ENCODE measurements at places on chromosomes 2 and 18.

DNA sequence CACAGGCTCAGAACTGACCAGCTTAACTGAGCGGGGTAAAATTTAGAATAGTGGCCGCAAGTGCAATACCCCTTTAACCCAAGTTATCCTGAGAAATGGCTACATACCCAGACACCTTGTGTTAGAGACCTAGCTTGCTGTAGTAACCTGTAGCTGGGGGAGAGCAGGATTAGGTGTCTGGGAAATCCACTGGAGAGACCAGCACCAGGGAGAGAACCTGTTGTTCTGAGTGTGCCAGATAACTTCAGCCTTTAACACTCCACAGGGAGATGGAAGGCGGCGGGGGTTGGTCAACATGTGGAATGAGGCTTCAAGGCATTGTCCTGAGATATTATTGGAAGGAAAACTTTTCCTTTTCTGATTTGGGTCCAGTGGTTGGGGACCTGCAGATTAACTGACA, 356.0 kb downstream of the PTPRM start:
- DNase-seq, result no peak

DNA sequence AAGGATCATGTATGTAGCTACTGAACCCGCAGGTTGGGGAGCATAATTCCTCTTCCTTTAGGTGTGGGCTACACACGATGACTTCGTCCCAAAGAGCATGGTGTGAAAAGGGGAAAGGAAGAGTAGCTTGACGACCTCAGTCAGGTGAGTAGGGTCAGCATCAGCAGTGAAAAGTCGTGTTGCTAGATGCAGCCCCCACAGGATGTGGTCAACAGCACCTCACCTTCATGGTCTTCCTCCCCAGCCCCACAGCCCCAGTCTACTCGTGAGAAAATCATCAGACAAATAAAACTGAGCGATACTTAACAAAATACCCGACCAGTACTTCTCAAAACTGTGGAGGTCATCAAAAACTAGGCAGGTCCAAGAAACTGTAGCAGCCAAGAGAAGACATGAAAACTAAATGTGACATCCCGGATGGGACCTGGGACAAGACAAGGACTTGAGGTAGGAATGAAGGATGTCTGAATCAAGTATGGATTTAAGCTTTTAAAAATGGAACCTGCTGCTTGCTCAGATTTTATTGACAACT, 77.5 kb upstream of the NFATC1 start:
- no peak for DNase-seq

- DNase-seq, result no peak
Observed at GRCh38 chr2:223185638-223186037, 133.6 kb downstream of the KCNE4 start.

DNA sequence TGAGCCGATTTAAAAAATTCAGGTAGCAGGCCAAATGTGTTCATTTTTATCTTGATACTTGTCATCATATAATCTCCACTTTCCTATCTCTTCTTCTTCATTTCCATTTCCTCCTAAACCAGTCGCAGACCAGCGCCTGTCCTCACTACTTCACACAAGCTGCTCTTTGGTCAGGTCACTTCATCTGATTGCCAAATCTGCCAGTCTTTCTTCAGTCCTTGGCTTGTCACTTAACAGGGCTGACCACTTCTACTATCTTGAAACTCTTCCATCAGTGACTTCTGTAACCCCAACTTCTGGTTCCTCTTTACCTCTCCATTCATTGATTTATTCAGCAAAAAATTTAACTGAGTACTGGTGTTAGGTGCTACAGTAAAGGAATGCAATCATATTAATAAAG, 18.0 kb upstream of the SPRED2 start:
- DNase-seq, result no peak

DNA sequence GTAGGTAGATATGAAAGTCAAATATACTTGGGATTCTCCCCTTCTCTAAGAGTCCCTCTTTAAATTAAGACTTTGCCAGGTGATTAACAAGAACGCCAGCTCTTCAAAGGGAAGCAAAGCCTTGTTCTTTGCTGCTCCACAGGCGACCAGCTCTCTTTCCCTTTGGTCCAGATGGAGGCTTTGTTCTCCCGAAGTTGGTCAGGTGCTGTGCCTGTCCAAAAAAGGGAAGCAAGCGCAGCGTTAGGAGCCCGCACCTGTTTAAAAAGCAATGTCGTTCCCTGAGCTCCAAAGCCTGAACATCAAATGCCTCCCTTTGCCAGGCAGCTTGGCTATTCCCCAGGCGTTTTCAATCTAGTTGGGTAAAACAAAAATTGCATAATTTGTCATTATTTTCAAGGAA, 1913.1 kb upstream of the PIK3C3 start:
- no peak for DNase-seq

DNA sequence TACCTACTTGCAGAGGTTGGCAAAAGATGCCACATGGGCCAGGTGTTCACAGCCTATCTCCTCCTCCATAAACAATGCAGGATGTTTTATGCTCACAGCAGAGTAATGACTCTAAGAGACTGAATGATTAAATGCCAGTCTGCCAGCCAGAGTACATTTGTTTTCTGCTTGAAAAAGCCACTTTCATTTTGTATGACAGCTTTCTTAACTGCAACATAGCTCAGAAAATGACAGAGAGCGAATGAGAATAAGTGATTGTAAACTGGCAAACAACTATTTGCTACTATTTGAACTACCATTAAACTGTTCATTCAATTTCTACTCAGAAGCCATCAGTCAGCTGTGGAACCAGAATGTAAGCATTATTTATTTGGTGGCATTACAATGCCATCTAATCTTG, 50.6 kb upstream of the DCC start:
- no peak for DNase-seq

DNA sequence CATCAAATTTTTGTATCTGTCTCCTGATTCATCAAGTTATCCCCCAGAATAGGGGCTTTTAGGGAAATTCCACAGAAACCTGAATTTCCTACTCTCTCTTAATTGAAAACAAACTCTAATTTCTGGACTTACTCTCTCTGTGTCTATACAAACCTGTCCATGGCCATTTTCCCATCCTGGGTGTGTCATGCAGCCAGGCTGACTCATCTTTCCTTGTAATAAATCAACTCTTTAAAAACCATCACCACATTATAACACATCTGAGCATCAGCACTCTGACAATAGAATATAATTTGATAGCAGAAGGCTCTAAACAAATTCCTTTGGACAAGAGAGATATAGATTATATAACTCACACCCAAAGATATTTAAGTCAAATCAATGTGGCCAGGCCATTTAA, 610.2 kb downstream of the DCC start:
- no peak for DNase-seq

- DNase-seq, result no peak
Observed at GRCh38 chr18:79343567-79344207, 52.0 kb upstream of the NFATC1 start.

- no peak for DNase-seq
Observed at GRCh38 chr2:215161301-215161829, 22.9 kb upstream of the ABCA12 start.

Measured in RCC 7860 (cell line).